ENCODE measurements at places on chromosomes 5 and 9.
A peak's percentile ranks its signal among the peaks of the same experiment; 100 is the strongest.

DNA sequence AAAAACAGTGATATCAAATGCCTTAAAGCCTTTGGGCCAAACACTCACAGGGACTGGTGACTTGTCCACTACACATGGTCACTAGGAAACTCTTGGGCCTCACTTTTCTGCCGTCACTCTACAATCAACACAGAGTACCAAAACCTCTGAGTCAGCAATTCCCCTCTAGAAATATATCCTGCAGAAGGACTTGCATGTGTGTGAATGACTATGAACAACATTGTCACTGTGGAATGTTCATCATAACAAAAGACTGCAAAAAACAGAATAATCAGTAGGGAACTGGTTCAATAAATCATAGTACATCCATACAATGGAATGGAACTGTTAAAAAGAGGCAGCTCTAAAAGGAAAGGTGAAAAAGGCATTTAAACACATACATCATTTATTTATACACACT, 44.1 kb upstream of the SMU1 start:
- DNase-seq: no peak

- no peak for DNase-seq
Observed at GRCh38 chr5:98557916-98558315, 215.5 kb upstream of the RGMB start.

GRCh38 chr5:88658886-88659285, 224.1 kb downstream of the MEF2C start:
- DNase-seq: no peak

- DNase-seq: no peak
Observed at GRCh38 chr5:114407783-114408182, 45.9 kb downstream of the KCNN2 start.

DNA sequence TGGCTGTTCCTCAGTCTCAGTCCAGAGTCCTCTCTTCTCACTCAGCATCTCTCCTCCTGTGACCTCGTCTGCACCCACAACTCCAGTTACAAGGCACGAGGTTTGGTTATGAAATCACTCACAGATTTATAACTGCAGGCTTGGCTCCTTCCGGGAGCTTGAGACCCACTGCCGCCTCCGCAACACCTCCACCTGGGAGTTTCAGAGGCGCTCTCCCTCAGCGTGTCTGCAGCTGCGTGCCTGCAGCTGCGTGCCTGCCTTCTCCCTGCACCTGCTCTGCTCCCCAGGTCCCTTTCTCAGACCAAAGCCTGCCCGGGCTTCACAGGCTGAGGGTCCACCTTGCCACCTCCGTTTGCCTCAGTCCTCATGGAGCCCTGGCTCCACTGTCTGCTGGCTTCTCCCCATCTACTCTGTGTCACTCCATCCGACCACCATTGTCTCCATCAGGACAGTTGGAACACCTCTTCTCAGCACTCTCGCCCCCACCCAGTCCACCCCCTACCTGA, 51.5 kb downstream of the HRH2 start:
- DNase-seq: no peak

GRCh38 chr5:57494104-57495098, 11.8 kb upstream of the ACTBL2 start:
- no peak for DNase-seq

GRCh38 chr9:116589392-116590354, 97.4 kb upstream of the TRIM32 start:
- DNase-seq: peak; percentile 71

GRCh38 chr5:126917918-126918614, 112.3 kb downstream of the MARCHF3 start:
- no peak for DNase-seq

DNA sequence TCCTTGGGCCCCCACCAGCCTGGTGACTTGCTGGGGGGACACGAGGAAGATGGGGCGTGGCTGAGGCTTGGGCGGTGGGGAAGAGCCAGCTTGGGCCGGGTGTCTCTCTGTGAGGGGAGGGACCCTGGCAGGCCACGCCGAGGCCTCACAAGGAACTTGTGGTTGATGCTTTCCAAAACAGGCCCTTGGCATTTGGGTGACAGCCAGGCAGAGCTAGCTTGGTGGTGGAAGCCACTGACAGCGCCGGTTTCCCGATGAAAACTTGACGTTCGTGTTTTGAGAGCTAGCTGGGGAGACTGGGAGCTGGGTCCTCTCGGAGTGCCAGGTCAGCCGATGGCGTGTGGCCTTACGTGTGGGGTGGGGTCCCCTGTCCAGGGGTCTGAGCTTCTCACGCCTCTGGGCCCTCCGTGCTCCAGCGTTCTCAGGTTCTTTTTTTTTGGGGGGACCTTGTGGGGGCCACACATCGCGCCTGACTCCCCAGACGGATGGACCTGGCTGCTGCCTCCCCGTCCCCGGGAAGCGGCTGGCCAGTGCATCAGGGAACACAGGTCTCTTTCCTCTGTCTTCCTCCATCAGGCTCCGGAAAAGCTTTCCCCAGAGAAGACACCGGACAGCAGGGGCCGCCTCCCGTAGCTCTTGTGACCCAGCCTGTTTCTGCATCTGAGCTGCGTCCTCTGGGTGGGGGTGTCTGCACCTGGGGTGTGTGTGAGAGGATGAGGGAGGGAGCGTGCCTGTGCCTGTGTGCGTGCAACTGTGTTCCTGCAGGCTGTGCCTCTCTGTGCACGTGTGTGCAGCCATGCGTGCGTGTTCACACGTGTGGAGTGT, 129.3 kb upstream of the LPCAT1 start:
- DNase-seq: no peak

- DNase-seq: peak; percentile 61
Observed at GRCh38 chr5:98928873-98929709, at the start of gene CHD1. TSS of gene CHD1 (minus strand) at chr5:98929007. CDS start at chr5:98926386, 2,621 bp downstream.

- DNase-seq: no peak
Observed at GRCh38 chr9:124299515-124300090, 41.9 kb downstream of the NEK6 start.

DNA sequence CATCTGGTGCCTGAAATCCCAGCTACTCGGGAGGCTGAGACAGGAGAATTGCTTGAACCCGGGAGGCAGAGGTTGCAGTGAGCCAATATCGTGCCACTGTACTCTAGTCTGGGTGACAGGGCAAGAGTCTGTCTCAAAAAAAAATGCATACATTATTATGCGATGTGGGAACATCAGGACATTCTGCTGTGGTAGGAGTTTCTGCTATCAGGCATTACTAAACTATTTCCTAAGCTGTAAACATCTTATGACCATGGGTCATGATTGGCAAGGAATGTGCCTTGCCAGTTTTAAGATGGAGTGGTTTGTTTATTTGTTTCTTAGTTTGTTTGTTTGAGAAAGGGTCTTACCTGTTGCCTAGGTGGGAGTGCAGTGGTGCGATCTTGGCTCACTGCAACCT, 45.1 kb upstream of the FAM120A start:
- DNase-seq: no peak

GRCh38 chr5:141172381-141173204, at the start of gene PCDHB7:
TSS of gene PCDHB7 (plus strand) at chr5:141172644. CDS start at chr5:141172836, 192 bp downstream.
- no peak for DNase-seq

GRCh38 chr5:176948458-176948857, 49.3 kb upstream of the HK3 start:
- no peak for DNase-seq

DNA sequence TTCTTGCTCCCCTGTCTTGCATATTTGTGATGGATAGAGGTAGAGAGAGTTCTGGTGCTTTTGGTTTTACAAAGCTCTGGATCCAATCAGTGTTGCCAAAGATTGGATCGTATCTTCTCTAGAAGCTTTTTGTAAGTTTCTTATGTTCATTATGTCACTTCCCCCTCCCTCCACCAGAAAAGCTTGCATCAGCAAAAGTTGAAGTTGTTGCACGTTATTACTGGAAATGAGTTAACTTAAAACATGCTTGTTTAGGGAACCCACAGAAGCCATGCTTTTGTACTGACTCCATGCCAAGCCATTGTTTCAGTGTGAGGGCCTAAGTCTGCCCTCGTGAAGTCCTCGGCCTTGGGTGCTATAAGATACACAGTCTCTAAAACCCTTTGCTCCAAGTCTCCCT, 186.5 kb downstream of the ERCC6L2 start:
- no peak for DNase-seq

DNA sequence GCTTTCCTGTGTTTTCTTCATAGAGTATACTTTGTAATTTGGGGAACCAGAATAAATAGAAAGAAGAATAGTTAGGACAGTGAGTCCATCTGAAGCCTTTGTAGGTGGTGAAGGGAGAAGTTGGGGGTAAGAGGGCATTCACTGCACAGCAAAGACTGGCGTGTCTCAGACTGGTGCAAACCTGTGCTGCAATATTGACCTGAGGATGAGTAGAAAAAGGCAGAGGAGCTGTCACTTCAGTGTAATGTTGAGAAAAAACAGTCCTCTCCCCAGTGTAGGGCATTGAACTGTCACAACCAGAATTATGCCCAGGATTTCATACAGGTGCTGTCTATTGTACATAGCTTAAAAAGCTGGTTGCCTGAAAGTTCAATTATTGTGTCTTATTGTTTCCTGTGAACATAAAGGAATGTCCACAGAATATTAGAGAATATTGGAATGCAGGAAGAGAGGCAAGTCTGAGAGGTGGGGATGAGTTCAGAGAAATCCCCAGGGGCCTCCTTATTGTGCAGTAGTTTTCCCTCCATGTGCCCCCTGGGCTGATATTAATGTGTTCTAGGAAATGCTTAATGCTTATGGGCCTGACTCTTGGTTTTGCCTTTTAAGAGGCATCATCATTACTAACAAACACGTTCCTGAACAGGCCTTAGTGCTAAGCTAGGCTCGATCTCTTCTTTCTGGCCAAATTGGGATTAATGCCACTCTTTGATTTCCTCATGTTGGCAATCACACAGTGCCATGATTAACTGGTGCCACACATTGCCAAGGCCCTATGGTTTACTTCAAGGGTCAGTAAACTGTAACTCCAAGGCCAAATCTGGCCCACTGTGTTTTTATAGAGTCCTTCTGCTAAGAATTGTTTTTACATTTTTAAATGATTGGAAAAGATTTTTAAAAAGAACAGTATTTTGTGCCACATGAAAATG, 34.0 kb downstream of the DAPK1 start:
- no peak for DNase-seq

DNA sequence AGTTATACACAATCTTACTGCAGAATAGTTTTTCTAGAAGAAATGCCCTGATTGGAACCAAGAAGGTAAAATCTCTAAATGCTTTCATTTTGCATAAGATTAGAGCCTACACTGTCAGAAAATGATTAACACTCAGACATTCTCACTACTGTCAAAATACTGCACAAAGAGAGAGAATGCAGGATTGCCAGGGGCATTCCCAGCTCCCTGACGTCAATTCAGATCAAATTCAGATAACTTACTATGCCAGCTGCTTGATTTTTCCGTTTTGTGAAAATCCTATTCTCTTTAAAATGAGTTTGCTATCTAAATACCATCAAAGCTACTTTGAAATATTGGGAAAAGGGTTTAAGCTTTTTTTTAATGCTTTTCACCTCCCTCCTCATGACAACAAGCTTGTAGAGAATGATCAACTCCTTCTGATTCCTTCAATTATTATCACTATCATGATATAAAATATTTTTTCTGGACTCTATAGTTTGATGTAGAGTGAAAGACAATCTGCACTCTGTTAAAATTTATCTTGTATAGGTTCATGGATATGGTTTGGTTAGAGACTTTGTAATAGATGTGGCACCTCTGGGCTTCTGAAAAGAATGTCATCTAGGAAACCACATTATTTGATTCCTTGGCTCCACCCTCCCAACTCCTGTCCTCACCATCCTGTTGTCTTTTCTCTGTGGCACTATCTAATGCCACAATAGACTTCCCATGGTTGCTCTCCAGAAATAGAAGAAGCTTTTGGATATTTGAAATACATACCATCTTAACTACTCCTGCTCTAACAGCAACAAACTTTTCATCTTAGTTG, 407.7 kb downstream of the PDE4D start:
- DNase-seq: no peak

DNA sequence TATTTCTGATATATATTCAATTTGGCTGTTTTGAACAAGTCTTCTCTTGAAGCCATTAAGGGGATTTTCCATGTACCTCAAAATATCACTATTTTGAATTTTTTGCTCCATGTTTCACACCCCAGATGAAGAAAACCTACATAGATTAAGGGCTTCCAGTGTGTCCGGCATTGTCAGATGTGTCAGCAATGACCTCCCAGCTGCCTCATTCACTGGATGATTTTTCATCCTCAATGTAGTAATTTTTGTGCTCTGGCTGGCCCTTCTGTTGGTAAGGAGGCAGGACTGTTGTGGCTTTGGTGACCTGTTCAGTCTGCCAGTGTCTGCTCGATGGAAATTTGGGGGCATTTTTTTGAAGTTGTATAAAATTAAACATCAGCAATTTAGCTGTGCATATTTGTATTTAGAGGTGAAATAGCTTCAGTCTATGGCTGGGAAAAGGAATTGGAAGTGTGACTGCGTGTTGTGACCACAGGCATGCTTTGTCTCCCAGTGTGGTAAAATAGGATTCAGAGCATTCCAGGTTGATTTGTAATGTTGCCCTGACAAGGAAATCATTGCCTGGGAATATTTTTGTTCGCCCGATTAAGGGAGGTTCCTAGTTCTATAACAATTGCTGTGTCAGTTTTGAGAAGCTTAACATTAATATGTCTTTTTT, 312.4 kb downstream of the ARHGEF28 start:
- DNase-seq: no peak

- peak; percentile 61 for DNase-seq
Observed at GRCh38 chr5:146906803-146907202, 28.2 kb upstream of the PPP2R2B start.

DNA sequence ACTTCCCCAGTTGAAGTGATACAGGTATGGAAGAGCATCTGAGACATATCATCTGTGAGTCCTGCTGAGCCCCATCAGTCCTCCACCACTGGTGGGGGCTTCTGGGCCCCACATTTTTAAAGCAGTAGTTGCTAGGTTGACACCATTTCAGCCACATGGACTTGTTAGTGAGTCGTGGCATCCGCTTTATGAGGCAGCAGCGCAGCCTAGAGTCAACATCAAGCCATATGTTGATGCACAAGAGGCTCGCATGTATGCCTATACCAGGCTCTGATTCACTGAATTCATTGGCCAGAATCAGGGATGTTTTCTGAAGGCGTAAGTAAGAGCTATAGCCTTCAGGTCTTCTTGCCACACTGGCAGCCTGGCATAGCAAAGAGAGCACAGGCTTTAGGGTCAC, 26.8 kb downstream of the ZNF346 start:
- no peak for DNase-seq

DNA sequence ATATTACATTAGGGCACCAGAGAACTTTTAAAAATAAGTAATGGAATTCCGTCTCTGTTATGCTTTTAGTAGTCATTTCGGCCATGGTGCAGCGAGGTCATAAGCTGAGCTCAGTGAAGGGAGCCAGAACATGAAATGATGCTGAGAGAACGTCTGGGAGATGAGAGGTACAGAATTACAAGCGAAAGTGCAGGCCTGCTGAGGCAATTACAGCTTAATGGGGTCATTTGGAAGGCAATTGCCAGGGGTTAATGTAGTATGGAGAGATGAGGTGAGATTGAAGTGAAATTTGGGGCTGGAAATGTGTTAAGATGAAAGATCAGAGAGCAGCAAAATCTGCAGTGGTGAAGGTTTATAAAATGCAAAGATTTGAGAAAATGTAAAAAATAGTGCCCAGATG, 96.5 kb downstream of the PBX3 start:
- no peak for DNase-seq

GRCh38 chr5:94976853-94977252, 308.0 kb downstream of the MCTP1 start:
- DNase-seq: no peak

GRCh38 chr5:163193886-163194285, 243.5 kb upstream of the CCNG1 start:
- DNase-seq: no peak
